ENCODE measurements at places on chromosomes 12 and 14. TPM values are rescaled to one million over a fixed set of nuclear protein-coding genes. Genes with fewer than 3 reads are reported as not detected.

Gene TAS2R7
- not detected for total RNA-seq

Gene VRK1
- 20.3 TPM for total RNA-seq

Gene CEP83
- total RNA-seq: 4.1 TPM

Gene CYP27B1
- total RNA-seq: 0.53 TPM

Gene LYZ
- not detected for total RNA-seq

Gene LBHD2
- total RNA-seq: not detected

Gene TAS2R20
- 0.13 TPM for total RNA-seq

Gene APOF
- total RNA-seq: not detected
